ENCODE measurements at places on chromosomes 5 and 9. TPM values are rescaled to one million over a fixed set of nuclear protein-coding genes. Genes with fewer than 3 reads are reported as not detected.

The HSPB3 gene
- total RNA-seq, result 32.5 TPM

The PCDHB14 gene
- total RNA-seq, result 18.6 TPM

GRCh38 chr5:23419115-23419514 is 88.3 kb upstream of the PRDM9 start:
- H3K4me3 ChIP-seq, result no peak overlapping the region
- no peak for DNase-seq
- no peaks in the 10 kb centered on the region for H3K27me3 ChIP-seq
- no peaks in the 10 kb centered on the region for H3K4me1 ChIP-seq

DNA sequence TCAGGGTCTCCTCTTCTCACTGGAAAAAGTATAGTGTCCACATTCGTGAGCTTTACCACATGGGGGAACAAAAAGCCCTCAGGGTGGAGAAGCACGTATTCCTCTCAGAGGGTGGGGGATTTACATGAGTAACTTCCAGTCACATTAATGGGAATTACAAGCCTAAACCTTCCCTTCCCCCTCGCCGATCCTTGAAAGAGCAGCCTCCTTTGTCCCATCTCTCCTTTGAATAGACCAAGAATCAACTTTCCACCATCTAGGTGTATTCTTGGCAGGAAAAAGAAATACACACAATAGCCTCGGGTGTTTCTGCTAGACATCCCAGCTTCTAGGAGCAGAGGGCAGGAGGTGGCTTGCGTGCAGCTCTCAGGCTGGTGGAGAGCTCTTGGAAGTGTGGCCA is 144.4 kb downstream of the ZNF462 start:
- no peak overlapping the region for H3K27ac ChIP-seq
- DNase-seq, result no peak

DNA sequence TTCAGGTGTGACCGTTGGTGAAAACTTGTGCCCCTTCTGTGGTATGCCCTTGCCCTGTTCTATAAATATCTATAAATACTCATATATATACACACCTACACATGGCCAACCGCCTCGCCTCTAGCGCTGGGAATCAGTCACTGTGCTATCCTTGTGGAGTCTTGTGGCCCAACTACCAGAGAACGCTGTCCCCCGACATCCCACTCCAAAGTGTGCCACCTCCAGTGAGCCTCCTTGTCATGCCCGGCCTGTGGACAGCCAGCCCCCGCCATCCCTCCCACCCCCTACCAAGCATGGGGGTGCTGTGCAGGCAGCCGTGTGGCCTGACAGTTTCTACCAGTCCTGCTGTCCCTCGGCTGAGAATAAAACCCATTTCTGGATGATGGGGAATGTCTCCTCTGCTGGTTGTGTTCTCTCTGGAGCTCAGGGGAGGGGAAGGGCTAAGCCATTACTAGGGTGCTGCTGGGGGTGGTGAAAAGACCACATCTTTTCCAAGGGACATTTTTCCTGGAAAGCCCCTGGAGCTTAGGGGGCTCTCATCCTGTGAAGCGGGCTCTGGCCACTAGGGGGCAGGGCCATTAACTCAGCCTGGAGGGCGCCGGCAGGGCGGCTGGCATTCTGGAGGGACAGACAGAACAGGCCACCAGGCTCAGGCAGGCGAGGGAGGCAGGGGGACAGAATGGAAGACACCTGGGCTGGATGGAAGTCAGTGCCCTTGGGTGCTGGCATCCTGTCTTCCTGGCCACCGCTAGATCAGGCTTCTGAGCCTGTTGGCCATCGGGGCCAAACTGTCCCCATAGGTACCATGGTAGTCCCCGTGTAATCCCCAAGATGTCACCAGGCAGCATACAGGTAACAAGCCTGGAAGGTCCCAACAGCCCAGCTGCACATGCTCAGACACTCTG is 20.7 kb downstream of the GOLGA2 start:
- H3K27ac ChIP-seq, result no peak overlapping the region
- H3K4me1 ChIP-seq, result 0 out of 2 replicates have a peak, but pooled peaks cover 3% of the 10 kb centered on the region
- H3K36me3 ChIP-seq, result peaks cover 35% of the 10 kb centered on the region
